ENCODE measurements at places on chromosomes 5 and 9.

DNA sequence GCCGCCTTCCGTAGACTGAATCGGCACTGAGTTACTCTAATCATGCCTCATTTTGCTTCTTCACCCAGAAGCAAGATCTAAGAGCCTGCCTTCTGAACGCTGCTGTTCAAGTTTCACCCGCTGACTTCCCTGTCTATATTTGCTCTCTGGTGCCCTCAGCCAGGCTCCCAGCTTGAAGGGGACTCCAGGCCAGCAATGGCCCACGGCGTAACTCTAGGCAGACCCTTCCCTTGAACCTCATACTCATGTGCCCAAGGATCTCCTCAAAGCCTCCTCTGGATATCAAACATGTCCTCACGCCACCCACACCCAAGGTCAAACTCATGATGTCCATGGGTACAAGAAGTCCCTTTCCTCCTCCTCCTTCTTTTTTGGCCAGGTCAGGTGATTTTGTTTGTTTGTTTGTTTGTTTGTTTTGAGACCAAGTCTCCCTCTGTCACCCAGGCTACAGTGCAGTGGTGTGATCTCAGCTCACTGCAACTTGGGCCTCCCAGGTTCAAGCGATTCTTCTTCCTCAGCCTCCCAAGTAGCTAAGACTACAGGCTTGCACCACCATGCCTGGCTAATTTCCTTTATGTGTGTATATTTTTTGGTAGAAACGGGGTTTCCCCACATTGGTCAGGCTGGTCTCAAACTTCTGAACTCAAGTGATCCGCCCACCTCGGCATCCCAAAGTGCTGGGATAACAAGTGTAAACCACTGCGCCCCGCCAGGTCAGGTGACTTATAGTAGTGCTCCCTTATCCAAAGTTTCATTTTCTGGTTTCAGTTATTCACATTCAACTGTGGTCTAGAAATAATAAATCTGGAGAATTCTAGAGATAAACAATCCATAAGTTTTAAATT, 239.0 kb downstream of the SYK start:
- DNase-seq = no peak

GRCh38 chr5:60350794-60351193, 349.2 kb downstream of the DEPDC1B start:
- no peak for DNase-seq

- DNase-seq = no peak
These were observed 271.1 kb upstream of the KLF4 start for GRCh38 chr9:107760469-107761242.

DNA sequence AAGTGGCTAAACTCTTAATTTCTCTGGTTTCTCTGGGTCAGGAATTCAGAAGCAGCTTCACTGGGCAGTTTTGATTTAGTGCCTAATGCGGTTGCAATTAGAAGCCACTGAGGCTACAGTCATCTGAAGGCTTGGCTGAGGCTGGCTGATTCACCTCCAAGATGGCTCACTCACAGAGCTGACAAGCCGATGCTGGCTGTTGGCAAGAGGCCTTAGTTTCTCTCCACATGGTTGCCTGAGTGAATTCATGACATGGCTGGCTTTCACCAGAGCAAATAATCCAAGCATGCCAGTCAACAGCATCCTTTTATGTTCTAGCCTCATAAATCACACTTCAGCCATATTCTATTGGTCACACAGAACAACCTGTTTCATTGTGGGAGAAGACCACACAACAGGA, 2.8 kb upstream of the CDK7 start:
- DNase-seq = no peak

DNA sequence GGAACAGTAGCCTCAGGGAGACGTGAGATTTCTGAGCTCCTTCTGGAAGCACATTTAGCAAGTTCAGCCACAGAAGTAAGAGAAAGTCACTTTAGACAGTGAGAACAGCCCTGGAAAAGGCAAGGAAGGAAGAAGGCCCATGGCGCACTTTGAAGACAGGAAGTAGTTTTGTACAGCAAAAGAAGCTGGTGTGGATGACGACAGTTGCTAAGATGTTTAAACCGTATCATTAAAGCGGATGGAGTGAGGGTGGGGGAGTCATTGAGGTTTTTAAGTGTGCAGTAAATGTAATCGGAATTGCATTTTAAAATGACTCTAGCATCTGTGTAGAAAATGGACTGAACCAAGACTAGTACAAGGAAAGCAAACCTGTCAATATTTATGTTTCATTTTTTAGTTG, 15.3 kb upstream of the TRPM3 start:
- DNase-seq = no peak

GRCh38 chr9:127980060-127980705, 606 bp downstream of the EEIG1 start:
- no peak for DNase-seq

DNA sequence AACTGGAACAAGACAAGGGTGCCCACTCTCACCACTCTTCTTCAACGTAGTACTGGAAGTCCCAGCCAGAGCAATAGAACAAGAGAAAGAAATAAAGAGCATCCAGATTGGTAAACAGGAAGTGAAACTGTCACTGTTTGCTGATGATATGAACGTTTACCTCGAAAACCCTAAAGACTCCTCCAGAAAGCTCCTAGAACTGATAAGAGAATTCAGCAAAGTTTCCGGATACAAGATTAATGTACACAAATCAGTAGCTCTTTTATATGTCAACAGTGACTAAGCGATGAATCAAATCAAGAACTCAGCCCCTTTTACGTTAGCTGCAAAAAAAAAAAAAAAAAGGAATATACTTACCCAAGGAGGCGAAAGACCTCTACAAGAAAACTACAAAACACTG, 306.6 kb downstream of the PLK2 start:
- no peak for DNase-seq

DNA sequence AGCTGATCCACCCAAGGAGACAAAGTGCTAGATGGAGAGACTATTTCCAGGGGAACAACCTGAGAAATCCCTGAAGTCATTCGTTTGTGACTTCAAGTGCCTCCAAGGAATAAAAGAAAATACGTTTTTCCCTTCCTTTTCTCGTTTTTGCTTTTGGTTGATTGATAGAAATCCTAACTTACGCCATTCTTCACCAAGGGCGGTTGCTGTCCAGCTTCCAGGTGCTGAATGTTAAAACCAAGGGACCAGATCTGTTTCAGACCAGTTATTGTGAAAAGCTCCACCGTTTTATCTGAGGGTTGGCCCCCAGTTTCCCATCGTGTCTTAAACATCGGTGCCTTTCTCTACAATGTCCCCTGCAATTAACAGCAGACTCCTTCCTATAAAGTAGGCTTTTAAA, 600.7 kb upstream of the SGCD start:
- DNase-seq = no peak

DNA sequence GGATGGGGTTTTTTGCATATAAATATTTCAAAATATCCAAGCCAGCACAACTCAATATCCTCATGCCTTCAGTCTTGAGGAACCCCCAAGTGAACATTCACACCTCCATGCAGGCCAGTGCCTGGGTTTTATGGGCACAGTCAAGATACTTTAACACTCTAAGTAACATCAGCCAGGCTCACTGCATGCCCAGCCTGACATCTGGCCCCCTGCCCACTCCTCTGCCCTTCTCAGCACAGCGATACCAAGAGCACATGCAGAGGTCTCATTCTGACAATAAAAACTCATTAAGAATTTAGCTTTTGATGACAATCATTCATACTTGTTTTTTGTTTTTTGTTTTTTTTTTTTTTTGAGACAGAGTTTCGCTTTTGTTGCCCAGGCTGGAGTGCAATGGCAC, 250.0 kb downstream of the CWC27 start:
- no peak for DNase-seq

DNA sequence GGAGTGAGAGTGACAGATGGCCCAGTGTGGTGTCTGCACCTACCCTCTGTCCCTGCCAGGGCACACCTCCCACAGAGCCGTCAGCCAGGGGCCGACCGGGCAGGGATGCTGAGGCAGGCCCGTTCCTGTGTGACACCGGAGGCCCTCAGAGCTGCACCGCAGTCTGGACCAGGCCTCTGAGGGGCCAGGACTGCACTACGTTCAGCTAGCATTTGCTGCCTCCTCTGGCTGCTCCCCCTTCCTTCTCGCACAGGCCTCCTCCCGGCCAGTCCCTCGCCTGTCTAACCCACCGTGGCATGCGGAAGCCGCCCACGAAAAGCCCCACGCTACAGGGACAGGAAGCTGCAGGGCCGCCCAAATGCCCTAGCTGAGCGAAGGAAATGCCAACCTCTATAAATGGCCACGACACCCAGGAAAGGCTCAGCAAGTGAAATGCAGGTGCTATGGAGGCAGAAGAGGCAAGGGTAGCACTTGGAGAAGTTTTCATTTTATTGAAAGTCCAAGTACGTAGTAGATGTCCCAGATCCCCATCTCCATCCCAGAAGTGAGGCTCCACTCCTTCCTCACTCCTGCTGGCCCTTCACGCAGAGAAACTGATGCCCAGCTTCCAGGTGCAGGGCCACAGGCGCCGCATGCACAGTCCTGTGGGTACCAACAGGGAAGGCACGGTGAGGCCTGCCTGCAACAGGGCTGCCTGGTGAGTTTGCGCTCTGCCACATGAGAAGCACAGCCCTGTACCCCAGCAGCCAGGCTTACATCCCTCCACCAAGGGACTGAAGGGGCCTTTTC, 38.7 kb downstream of the MAPK9 start:
- DNase-seq = no peak
